ENCODE measurements at places on chromosomes 5 and 9. TPM values are rescaled to one million over a fixed set of nuclear protein-coding genes. Genes with fewer than 3 reads are reported as not detected.

DNA sequence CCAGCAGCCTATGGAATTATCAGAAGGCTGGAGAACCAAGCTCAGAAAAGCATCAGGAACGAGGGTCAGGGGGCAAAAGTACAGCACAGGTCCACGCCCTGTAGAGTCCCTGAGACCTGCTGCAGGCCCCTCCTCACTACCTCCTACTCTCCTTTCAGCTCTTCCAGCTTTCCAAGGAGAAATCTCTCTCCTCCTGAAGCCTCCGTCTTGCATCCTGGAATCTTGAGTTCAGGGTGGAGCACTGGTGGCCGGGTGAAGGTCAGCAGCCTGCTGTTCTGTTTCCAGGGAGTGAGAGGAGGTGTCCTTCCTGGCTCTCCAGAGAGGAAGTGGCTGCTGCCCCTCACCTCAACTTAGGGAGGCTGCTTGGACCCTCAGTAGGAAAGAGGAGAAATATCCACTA, 342.3 kb downstream of the ZSWIM6 start:
- no peaks in the 10 kb centered on the region for H3K4me1 ChIP-seq
- DNase-seq: no peak
- H3K27me3 ChIP-seq: peaks cover 12% of the 10 kb centered on the region
- H3K36me3 ChIP-seq: no peaks in the 10 kb centered on the region

- no peaks in the 10 kb centered on the region for H3K4me1 ChIP-seq
- H3K4me3 ChIP-seq: no peak overlapping the region
- peaks cover 19% of the 10 kb centered on the region for H3K27me3 ChIP-seq
- no peak overlapping the region for H3K27ac ChIP-seq
These were observed 24.3 kb upstream of the CNOT6 start for GRCh38 chr5:180469866-180470265.

- no peak overlapping the region for H3K27ac ChIP-seq
- no peaks in the 10 kb centered on the region for H3K4me1 ChIP-seq
- H3K36me3 ChIP-seq: no peaks in the 10 kb centered on the region
- no peak for DNase-seq
- H3K27me3 ChIP-seq: no peaks in the 10 kb centered on the region
These were observed 39.1 kb downstream of the FBN2 start for GRCh38 chr5:128498844-128499455.

GRCh38 chr5:150129813-150130492, 25.7 kb downstream of the PDGFRB start:
- peaks cover 16% of the 10 kb centered on the region for H3K36me3 ChIP-seq
- peak; percentile 71 for DNase-seq
- H3K27me3 ChIP-seq: no peaks in the 10 kb centered on the region
- peaks cover 9% of the 10 kb centered on the region for H3K4me1 ChIP-seq
- H3K4me3 ChIP-seq: no peak overlapping the region

DNA sequence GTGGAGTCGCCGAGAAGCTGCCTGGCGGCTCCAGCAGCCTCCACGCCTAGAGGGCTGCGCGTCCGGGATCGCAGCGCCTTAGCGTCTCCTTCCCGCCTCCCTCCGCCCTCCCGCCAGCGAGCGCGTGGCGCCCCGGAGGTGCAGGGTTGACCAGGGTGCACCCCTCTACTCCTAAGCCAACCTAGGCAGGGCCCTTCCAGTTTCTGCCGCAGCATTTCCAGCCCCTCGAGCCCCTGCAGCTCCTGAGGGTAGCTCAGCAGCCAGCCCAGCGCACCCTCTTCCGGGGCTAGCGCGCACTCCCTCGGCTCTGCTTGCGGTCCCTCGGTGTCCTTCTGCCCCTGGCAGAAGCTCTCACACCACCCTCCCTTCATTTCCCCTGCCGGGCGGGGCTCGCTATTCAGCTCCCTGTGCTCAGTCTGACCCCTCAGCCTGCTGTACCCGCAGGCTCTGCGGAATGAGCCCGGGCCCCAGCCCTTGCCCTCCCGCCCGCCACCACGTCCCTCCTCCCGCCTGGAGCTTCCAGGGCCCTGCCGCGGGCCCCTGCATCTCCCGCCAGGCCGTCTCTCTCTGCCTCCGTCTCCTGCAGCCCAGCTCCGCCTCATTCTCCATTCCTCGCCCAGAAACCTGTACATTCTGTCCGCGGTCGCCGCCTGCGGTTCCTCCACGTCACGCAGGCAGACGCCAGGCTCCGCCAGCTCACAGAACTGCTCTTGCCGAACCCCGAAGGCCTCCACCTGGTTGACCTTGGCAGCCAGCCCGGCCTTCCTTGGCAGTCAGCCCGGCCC, 61.8 kb downstream of the SPATA31C2 start:
- peak overlapping the region; percentile 59 for H3K4me3 ChIP-seq
- peaks cover 63% of the 10 kb centered on the region for H3K27me3 ChIP-seq
- H3K27ac ChIP-seq: no peak overlapping the region
- peak; percentile 49 for DNase-seq
- H3K36me3 ChIP-seq: no peaks in the 10 kb centered on the region

DNA sequence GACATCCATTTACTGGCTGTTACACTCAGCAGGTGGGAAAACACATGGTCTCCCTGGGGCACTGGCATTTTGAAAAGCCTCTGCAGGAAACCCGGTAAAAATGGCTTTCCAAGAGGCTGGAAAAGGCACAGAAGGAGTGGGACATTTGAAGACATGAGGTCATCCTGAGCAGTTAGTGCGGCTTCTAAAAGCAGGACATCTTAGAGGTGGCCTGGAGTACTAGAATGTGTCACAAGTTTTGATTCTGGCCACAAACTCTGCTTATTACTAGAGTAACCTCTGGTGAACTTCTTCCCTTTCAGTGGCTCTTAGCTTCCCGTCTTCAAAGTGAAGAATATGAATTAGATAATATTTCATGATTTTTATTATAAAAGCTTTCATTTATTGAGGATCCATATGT, 423.0 kb upstream of the BRINP1 start:
- no peaks in the 10 kb centered on the region for H3K4me1 ChIP-seq
- H3K4me3 ChIP-seq: no peak overlapping the region
- H3K36me3 ChIP-seq: no peaks in the 10 kb centered on the region
- H3K27ac ChIP-seq: no peak overlapping the region

Gene SLC34A1
- total RNA-seq: 0.19 TPM

Gene TMEFF1
- 0.49 TPM for total RNA-seq

Gene WNT8A
- total RNA-seq: not detected
